ENCODE measurements at places on chromosomes 2 and 18. TPM values are rescaled to one million over a fixed set of nuclear protein-coding genes. Genes with fewer than 3 reads are reported as not detected.

POTEC gene
- not detected for total RNA-seq

REG3G gene
- not detected for total RNA-seq

RAX gene
- total RNA-seq = not detected

RIT2 gene
- not detected for total RNA-seq

DNA sequence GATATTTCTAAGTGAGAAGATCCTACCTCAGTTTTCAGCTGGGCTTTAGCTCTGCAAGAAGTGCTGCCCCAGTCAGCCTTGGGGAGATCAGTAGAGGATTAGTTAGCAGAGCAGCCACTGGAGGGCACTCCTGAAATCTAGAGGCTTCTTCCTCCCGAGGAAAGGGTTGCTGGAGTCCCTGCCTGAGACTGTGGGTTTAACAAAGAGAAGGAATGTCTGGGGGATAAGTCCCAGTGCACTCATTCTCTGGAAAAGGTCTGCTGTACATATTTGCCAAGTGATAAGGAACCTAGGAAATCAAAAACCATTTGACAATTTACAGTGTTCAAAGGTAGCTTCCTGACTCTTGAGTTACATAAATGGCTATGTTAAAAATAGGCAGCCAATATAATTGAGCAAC, 207.2 kb downstream of the SLC8A1 start:
- H3K4me3 ChIP-seq = no peak overlapping the region
- DNase-seq = peak; percentile 71
- H3K36me3 ChIP-seq = no peaks in the 10 kb centered on the region
- H3K4me1 ChIP-seq = peaks cover 5% of the 10 kb centered on the region
- no peak overlapping the region for H3K27ac ChIP-seq

DNA sequence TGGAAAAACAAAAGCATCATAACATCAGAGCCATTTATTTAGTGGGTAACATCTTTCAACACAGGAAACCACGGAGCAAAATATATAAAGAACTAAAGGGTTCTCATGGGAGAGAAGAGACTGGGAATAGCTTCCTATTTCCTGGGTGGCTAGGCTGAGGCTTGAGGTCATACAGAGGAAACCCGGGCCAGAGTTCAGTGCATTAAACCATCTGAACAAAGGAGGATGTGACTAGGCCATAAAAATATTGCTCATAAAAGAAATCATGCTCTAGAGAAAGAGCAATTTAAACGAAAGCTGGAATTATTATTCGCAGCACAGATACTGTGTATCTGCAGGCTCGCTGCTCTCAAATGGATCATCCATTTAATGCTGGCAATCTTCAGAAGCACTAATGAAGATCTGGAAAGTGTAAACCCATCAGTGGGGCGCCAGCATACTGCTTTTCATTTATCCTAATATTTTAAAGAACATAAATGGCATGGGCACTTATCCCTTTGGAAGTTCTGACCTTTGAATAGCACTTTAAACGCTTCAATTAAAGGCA, 83.3 kb downstream of the GALNT14 start:
- H3K4me1 ChIP-seq = no peaks in the 10 kb centered on the region
- H3K36me3 ChIP-seq = no peaks in the 10 kb centered on the region
- H3K27me3 ChIP-seq = no peaks in the 10 kb centered on the region
- no peak for DNase-seq
- no peak overlapping the region for H3K27ac ChIP-seq
